ENCODE measurements at places on chromosomes 3 and 15.

GRCh38 chr3:185402561-185402960 lies 39.6 kb downstream of the MAP3K13 start:
- DNase-seq: no peak

DNA sequence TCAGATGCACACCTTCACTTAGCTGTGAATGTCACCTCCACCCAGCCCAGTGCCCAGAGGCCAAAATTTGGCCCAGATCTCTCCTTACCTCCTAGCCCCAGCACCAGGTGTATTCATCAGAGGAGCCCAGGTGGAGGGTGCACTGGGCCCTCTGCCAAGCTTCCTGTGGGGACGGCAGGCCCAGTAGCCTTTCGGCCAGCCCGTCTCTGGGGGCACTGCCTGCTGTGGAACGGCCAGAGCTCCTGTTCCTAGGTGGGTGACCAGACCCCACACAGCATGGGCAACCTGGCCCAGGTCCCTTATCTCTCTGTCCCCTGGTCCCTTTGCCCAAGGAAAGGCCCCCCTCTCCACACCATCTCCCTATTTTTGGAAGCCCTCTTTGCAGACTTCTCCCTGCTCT lies 67.8 kb downstream of the AAGAB start:
- DNase-seq: no peak

- no peak for DNase-seq
Observed at GRCh38 chr3:172726380-172726779, 15.5 kb upstream of the NCEH1 start.

- DNase-seq: no peak
Observed at GRCh38 chr3:11808231-11808630, 38.5 kb downstream of the TAMM41 start.

Data from stimulated activated CD8-positive, alpha-beta memory T cell treated with anti-CD3 and anti-CD28 coated beads, Interleukin-12 subunit alpha, Interleukin-12 subunit beta, amount 100 ng/mL, for 1 hour (primary cell).